LHCN-M2 (cell line): ENCODE measurements at places on chromosomes 6 and 20. TPM values are rescaled to one million over a fixed set of nuclear protein-coding genes. Genes with fewer than 3 reads are reported as not detected.

CRISP3 gene
- total RNA-seq = not detected in 2 replicates

MCCD1 gene
- total RNA-seq = not detected in 2 replicates

DNA sequence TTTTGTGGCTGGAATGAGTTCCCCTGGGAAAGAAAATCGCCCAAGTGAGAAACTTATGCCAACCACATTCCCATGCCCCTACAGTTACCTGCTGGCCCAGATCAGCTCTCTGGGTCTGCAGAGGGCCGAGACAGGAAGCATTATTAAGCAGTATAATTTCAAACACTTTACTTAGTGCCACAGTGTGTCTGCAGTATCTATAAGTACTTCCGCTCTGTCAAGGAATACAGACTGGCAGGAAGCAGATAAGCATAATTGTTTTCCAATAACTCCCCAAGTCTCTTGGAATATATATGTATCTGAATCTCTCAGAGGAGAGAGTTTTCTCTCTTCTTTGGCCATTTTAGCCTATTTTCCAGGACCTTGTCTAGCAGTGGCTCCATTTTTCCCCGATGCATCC lies 24.9 kb downstream of the SAYSD1 start:
- DNase-seq = no peak

DNA sequence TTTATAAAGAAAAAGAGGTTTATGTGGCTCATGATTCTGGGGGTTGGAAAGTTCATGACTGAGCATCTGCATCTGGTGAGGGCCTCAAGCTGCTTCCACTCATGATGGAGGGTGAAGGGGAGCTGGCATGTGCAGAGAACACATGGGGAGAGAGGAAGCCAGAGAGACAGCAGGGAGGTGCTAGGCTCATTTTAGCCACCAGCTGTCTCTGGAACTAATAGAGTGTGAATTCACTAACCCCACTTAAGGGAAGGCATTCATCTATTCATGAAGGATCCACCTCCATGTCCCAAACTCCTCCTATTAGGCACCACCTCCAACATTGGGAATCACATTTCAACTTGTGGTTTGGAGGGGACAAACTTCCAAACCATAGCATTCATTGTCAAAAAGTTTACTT lies 137.3 kb upstream of the PMEPA1 start:
- no peak for DNase-seq

POM121L2 gene
- total RNA-seq = not detected in 2 replicates
